Activated CD4-positive, CD25-positive, alpha-beta regulatory T cell treated with anti-CD3 and anti-CD28 coated beads, Interleukin-2, amount 50 U/mL, for 72 hours (primary cell): ENCODE measurements at places on chromosomes 1 and 21.

GRCh38 chr21:33375101-33375644 lies 28.0 kb upstream of the IFNGR2 start:
- DNase-seq, result no peak

GRCh38 chr1:165563551-165563950 lies 19.8 kb downstream of the LRRC52 start:
- DNase-seq, result no peak

GRCh38 chr1:193799948-193800690 lies 613.7 kb upstream of the B3GALT2 start:
- DNase-seq, result no peak

GRCh38 chr1:230160957-230161771 lies 94.1 kb downstream of the GALNT2 start:
- DNase-seq, result no peak

DNA sequence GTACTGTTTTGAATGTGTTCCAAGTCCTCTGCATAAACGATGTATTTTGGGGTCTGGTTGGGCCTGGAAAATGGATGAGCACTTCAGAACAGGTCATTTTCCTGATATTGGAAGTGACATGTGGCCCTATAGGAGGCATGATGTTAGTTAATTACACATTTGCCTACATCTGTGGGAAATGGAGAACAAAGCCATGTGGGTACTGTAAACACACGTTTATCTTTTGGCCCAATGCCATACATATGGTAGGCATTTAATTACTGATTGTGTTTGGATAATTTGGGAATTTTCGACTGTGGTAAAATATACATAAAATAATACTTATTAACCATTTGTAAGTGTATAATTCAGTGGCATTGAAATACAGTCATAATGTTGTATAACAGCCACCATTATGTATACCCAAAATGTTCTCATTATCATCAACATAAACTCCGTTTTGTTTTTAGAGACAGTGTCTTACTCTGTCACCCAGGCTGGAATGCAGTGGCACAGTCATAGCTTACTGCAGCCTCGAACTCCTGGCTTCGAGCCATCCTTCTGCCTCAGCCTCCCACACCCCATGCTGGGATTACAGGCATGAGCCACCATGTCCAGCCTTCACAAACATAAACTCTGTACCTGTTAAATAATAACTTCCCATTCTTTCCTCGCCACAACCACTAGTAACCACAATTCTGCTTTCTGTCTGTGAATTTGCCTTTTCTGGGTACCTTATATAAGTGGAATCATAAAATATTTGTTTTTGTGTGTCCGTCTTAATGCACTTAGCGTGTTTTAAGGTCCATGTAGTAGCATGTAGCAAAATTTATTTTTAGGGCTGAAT lies 11.9 kb upstream of the RNPEP start:
- no peak for DNase-seq

DNA sequence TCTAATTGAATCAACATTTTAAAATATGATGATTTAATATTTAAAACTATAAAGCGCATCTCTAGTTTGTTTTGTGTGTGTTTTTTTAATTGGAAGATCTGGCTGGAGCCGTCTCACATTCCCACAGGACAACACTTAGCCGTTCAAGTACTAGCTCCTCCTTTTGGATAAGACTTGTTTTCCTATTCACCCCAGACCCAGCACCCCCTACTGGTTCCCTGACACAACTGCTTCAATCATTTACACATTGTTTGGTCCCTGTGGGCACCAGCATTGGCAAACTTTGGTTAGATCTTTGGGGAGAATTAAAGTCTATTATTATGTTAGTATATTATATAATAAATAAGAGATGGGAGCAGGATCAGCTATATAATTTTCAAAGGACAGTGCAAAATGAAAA lies 34.5 kb downstream of the TYW3 start:
- no peak for DNase-seq

DNA sequence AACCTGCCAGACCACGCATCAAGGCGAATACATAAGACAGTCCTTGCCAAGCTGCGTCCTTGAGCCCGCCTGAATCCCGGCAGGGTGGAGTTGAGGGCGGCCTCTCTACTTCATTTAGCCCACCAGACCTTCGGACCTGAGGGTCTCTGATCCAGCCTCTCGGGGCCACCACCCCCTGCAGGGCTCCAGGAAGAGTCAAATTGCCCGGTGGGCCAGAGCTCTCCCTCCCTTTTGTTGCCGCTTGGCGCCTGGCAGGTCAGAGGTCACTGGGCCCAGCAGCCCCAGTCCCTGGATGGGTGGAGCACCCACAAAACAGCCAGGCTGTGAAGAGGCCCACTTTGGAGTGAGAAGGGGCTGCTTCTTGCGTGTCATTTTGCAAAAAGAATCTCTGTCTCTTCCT lies 9.0 kb downstream of the GNG4 start:
- DNase-seq, result no peak

GRCh38 chr1:218366322-218367052 lies 21.4 kb downstream of the TGFB2 start:
- no peak for DNase-seq

DNA sequence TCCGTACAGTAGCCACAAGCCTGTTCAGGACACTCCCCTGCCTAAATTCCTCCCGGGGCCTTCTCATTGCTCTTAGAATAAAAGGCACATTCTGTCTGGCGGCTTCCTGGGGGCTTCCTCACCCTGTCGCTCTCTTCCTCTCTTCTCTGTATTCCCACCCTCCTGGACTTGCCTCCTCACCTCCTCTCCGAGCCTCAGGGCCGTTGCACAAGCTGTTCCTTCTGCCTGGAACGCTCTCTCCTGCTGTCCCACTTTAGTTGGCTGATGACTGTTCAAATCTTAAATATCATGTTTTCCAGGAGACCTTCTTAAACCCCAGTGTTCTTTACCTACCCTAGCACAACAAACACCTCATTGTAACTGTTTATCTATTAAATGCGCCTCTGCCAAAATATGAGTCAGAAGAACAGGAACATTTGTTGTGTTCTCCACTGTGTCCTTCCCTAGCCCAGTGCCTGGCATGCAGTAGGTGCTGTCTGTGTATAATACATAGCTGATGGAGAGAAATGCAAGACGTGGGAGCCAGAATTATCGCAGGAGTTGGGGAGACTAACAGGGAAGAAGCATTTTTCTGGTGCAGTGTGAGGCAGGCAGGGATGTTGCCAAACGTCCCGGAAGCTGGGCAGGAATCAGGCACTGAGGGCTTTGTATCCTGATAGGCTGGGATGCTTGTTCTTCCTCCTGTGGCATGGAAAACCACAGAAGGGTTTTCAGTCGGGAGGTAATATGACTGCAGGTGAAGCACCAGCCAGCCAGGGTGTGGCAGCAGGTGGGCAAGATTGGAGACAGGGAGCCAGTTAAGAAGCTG lies 24.1 kb upstream of the THRAP3 start:
- DNase-seq, result no peak

DNA sequence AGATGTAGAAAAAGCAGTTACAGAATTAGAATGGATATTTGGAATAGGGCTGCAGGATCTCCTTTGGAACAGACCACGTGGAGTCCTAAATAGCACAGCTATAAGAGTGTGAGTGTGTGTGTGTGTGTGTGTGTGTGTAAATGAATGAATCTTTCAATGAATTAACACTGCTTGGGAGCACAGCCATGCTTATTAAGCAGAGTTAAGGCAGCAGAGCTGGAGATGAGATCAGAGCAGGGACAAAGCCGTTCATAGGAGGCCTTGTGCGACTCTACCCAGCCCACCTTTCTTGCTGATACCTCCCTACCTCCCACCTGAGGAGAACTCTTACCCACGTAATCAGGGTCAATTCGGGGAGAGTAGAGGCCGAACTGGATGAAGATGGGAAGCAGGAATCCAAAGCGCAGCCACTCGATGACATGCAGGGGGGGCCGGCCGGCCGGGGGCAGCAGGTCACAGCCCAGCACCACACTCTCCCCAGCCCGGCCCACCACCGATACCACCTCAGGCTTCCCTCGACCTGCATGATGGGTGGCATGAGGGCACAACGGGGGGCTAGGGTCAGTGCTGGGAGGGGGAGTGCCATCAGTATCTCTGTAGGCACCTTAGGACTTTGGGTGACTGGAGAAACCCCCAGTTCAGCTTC lies 2.7 kb downstream of the IGSF9 start:
- no peak for DNase-seq

GRCh38 chr1:171350594-171350993 lies 36.6 kb downstream of the FMO4 start:
- no peak for DNase-seq

GRCh38 chr1:214248311-214249085 lies 32.5 kb upstream of the SMYD2 start:
- no peak for DNase-seq

GRCh38 chr1:44413740-44414139 lies 8.7 kb downstream of the RNF220 start:
- DNase-seq, result no peak

GRCh38 chr1:89812992-89813391 lies 7.8 kb upstream of the LRRC8D start:
- DNase-seq, result no peak

GRCh38 chr1:168195199-168196135 lies 16.7 kb downstream of the TIPRL start:
- DNase-seq, result no peak

DNA sequence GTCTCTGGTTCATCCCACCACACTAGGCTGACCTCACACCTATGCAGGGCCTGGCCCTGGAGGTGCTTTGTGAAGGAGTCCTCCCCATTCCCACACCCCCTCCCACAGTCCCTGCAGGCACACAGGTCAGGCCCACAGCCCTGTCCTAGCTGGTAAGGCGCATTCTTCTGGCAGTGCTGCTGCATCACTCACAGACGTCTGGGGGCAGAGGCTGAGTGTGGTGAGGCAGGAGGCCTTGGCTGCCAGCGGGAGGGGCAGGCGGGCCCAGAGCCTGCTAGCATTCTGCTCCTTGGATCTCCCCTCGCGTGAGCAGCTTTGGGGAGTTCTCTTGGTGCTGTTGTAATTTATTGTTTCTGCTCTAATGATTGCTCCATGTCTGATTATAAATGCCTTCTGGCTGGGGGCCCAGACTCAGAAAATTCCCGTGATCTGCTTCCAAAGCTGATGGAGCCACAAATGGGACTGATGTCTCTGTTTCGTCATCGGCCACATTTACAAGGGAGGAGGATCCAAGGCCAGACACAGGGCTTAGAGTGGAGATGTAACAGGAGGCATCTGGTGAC lies 62.9 kb downstream of the TRABD2B start:
- DNase-seq, result no peak

DNA sequence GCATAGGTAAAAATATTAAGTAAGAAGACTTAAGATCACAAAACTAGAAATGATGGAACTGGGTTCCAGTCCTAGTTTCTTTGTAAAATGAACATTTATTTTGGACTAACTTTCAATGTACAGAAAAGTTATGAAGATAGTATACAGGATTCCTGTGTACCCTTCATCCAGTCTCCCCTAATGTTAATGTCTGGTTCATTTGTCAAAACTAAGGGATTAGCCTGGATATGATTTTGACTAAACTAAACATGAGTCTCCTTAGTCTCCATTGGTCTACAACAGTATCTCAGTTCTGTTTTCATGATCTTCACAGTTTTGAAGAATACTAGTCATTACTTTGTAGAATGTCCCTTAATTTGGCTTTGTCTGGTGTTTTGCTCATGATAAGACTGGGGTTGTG lies 54.5 kb downstream of the UBE4B start:
- no peak for DNase-seq

DNA sequence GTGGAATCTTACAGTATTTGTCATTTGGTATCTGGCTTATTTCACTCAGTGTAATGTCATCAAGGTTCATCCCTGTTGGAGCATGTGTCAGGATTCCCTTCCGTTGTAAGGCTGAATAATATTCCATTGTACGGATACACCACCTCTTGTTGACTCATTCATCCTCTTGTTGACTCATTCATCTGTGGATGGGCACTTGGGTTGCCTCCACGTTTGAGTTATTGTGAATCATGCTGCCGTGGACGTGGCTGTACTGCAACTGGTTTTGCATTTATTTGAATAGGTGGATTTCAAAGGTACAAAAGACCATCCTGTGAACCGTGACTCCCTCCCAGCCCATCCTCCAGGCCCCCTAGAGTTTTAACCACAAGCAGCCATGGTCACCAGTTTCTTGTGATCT lies 11.9 kb upstream of the TCP10L start:
- no peak for DNase-seq

GRCh38 chr1:164777518-164777917 lies 218.5 kb downstream of the PBX1 start:
- no peak for DNase-seq

DNA sequence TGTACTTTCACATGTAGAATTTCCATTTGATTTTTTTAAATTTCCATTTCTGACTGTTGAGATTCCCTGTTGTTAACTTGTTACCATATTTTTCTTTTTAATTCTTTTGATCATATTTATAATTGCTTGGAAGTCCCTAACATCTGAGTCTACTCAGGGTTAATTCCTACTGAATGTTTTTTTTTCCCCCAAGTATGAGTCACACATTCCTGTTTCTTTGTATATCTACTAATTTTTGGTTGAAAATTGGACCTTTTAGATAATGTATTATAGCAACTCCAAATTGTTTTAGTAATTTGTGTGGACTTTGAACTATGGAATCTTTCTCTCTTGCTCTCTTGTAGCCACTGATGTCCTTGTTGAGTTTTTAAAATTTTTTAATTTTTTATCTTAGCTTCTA lies 54.6 kb downstream of the STXBP3 start:
- no peak for DNase-seq

DNA sequence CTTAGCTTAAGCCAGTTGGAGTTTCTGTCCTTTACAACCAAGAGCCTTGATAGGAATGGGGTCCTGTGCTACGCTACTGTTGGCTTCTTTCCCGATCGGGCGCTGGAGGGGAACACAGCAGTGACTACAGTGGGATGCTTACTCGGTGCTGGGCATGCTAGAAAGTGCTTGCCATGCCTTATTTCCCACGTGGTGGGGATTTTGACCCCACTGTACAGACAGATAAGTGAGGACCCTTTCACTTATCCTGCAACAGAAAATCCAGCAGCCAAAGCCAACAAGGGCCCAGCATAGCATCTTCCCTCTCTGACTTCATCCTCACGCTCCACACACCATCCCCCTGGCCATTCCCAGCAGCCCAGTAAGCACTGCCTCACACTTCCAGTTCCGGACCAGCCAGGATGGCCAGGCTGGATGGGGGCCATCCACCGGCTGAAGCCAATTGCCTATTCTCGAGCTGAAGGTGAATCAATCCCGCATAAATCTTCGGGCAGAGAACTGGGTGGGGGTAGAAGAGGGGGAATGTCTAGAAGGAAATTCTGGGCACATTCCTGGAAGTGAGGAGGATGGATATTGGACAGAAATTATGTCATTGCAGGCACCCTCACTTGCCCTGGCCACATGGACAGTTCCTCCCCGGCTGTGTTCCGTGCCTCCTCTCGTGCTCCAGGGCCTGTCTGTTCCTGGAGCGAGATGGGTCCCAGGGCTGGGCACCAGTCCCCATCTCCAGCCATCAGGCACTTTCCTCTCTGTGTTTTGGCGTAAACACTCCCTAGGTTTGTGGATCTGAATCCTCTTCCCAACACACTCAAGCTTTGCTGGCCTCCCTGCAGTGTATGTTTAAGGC lies 2.0 kb upstream of the ABCG1 start:
- no peak for DNase-seq

DNA sequence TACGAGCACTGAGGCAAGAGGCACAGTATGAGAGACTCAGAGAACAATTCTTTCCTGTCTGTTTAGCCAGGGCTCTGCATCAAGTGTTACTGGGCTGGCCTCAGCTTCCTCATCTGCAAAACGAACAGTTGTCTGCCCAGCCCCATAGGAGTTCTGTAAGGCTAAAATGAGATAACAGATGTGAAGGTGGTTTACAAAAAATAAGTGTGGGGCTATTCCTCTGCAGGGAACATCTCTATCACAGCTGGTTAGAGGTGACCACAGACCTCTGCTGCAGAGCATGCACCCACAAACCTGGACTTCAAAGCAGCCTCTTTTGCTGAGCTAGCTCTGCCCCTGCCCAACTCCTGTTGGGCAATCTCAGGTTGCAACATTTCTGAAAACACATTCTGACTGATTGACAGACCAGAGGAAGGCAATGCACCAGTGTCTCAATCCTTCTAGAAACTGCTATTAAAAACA lies 10.5 kb upstream of the OLIG1 start:
- no peak for DNase-seq
